ENCODE measurements at places on chromosomes 6 and 20.

GRCh38 chr20:34566978-34567891 lies 8.7 kb downstream of the MAP1LC3A start:
- DNase-seq, result no peak

DNA sequence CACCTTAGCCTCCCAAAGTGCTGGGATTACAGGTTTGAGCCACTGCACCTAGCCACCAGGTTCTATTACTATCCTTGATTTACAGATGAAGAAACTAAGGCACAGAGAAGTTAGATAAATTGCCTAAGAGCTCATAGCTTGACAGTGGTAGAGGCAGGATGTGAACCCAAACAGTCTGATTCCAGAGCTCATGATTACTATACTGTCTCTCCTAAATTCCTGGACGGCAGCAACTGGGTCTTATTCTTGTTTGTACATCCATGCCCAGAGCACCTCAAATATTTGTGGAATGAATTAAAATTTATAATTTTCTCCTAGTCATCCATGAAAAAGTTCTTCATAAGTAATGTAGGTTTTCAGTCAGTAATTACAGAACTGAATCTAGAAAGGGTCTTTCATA lies 15.1 kb downstream of the PDSS2 start:
- DNase-seq, result no peak

DNA sequence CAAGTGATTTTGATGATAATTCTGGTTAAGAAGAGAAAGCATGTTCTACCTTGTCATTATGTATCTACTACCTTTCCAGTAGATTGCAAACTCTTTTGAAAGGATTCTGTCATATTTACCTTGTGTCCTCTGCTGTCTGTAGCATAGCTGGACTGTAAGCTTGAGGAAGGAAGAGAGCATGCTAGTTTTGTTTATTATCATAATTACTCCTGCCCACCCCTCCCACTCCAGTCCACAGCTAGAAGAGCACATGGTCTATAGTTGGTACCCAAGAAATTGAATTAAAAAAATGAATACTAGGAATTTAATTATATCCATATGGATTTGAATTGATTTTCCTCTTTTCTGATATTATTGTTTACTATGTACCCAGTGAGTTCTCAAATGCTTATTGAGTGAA lies 40.2 kb downstream of the PDE7B start:
- no peak for DNase-seq

DNA sequence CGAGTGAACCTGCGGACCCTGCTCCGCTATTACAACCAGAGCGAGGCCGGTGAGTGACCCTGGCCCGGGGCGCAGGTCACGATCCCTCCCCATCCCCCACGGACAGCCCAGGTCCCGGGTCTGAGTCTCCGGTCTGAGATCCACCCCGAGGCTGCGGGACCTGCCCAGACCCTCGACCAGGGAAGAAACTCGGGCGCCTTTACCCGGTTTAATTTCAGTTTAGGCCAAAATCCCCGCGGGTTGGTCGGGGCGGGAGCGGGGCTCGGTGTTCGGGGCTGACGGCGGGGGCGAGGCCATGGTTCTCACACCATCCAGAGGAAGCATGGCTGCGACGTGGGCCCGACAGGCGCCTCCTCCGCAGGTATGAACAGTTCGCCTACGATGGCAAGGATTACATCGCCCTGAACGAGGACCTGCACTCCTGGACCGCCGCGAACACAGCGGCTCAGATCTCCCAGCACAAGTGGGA lies 46.9 kb upstream of the TRIM26 start:
- DNase-seq, result peak; percentile 26

- no peak for DNase-seq
These were observed 691.9 kb downstream of the RFPL4B start for GRCh38 chr6:113039005-113039404.

DNA sequence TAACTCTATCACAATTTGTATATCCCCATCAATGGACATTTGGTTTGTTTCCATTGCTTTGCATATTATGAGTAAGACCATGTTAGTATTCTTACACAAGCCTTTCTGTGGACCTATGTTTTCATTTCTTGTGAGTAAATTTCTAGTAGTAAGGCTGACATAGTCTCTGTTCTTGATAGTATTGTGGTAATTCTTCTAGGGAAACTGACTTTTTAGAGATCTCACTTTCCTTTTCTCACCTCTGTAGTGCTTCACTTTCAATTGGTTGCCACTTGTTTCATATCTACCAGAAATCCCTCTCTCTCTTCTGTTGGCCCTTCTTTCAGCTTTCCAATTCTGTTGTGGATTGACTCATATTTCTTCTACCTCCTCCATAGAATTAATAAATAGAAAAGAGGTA lies 8.5 kb downstream of the ISM1 start:
- no peak for DNase-seq

- no peak for DNase-seq
These were observed 31.1 kb downstream of the EPM2A start for GRCh38 chr6:145704143-145704781.

DNA sequence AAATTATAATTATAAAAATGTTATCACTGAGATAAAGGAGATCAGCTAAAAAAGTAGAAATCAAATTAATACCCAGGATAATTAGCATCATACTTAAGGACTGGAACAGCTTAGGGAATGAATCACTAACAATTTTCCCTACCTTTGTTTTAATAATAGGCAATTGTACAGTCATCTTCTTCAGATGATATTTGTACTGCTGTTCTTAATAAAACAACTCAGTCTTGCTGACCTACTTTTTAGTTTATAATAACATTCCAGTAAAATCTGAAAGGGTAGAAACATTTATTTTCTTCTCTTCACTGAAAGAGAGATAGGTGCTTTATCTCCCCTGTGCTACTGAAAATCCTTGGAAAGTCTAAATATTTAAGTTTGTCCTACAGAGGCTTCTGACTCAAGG lies 271.2 kb upstream of the THEMIS start:
- DNase-seq, result no peak

GRCh38 chr6:118812970-118813369 lies 81.0 kb upstream of the ASF1A start:
- no peak for DNase-seq

DNA sequence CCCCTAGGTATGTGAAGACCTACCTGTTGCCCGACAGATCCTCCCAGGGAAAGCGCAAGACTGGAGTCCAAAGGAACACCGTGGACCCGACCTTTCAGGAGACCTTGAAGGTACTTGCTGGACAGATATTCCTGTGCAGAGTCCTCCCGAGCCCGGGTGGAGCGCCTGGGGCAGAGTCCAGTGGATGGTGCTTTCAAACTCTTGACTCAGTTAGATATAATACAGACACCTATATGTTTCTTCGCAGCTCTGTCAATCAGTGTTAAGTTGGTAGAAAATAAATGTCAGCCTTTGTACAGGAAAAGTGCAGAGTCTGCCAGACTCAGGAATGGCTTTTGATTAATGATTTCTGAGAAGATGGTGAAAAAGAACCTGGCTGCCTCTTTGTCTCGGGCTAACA lies 67.2 kb downstream of the EZR start:
- DNase-seq, result no peak

GRCh38 chr20:1828786-1829131 lies 66.4 kb upstream of the SIRPA start:
- DNase-seq, result no peak

Measured in substantia nigra (tissue), 51 donors.